ENCODE measurements at places on chromosomes 3 and 15. TPM values are rescaled to one million over a fixed set of nuclear protein-coding genes. Genes with fewer than 3 reads are reported as not detected.

Gene CXCR6
- 10.4 TPM for total RNA-seq

Gene SLC22A13
- total RNA-seq, result 0.09 TPM

Gene CASR
- 0.09 TPM for total RNA-seq

Gene TMIE
- total RNA-seq, result 0.85 TPM

Gene IGSF10
- 1.9 TPM for total RNA-seq

Gene SYNM
- total RNA-seq, result 3.4 TPM

Gene PRSS50
- 0.05 TPM for total RNA-seq

Gene SMCO1
- total RNA-seq, result not detected

Gene CEP19
- total RNA-seq, result 8.5 TPM

Gene SLC28A1
- total RNA-seq, result 0.05 TPM

Data from thymus (tissue), 14 donors.